Stimulated activated CD8-positive, alpha-beta memory T cell treated with anti-CD3 and anti-CD28 coated beads, Interleukin-7, amount 100 ng/mL, for 4 hours (primary cell): ENCODE measurements at places on chromosomes 7 and 10.

DNA sequence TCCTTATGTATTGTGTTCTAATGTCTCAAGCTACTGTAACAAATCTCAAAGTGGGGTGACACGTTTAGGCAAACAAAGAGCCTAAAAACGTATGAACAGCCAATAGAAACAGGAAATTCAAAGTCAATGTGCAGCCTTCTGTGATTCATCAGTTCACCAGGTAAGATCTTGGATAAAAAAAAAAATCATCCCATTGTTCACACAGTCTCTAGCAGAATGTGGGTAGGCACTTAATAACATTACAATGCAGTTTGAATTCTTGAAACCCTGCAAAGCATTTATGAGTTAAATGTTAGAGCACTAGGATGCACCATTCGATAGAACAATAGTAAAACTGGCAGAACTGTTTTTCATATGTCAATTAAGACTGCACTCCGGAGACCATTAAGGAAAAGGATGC, 88.2 kb upstream of the HDAC9 start:
- no peak for DNase-seq

- DNase-seq = no peak
These were observed 157.8 kb downstream of the SNX10 start for GRCh38 chr7:26449175-26450165.

GRCh38 chr7:151937286-151937685, 19.0 kb upstream of the GALNTL5 start:
- no peak for DNase-seq

DNA sequence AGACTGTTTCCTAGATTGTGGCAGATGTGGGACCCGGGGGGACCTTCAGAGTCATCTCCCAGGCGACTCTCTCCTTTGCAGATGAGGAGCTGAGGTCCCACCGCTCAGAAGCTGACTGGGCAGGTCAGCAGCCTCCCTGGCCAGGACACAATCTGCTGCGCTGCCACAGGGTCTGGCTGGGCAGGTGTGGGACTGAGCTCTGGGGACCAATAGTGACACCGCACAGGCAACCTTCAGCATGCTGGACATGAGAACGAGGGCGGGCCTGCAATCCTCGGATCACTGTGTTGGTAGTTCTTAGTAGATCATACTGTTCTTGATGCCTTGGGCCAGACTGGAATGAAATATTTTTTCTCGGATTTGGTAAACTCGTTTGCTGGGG, 20.5 kb upstream of the CRYGN start:
- DNase-seq = no peak

DNA sequence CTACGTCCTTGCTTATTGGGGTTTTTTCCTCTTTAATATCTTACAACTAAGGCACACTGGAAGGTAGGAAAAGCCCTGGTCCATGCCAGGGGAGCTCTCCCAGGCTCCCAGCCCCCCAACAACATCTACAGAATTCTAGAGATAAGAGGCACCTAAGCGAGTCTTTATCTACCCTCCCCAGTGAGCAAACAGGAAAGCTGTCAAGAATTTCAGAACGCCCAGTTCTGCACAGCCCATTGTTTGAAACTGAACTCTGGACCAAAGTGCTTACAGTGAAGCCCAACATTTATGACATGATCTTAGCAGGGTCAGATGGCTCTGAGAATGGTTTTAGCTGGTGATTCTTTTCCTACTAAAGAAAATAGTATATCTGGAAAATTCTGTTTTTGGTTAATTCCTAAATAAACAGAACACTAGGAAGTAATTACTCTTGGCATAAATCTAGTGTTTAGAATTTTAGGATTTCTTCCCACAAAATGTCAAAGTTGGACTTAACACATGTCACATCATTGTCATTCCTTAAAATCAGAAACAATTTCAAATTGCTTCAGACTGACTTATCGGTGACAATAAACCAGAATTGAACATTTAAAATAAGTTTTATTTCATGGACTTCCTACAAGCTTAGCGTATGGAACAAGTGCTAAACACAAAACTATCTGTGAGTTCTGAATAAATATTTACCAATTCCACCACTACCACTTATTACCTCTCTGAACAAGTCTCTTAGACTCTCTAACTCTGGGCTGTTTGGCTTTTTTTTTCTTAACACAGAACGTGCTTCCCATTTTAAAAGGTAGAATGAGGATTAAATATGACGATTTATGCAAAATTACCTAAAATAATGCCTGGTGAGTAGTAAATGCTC, 31.3 kb upstream of the RNF32 start:
- no peak for DNase-seq

GRCh38 chr7:27140126-27140857, 3.2 kb downstream of the HOXA5 start:
- no peak for DNase-seq

DNA sequence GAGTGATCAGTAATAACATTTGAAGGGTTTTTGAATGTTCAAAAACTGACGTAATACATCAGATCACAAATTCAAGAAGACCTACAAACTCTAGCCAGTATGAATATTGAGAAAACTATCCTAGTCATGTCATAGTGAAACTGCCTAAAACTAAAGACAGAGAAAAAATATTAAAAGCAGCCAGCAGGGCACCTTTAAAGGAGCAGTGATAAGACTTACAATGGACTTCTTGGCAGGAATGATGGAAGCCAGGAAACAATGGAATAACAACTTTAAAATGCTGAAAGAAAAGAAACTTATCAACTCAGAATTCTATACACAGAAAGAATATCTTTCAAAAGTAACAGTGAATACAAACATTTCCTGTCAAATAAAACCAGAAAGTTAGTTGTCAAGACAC, 78.3 kb upstream of the CTBP2 start:
- DNase-seq = no peak

GRCh38 chr7:116210345-116211005, at the start of gene TES:
TSS of gene TES (plus strand) at chr7:116210539. CDS start at chr7:116210708, 169 bp downstream.
- no peak for DNase-seq

DNA sequence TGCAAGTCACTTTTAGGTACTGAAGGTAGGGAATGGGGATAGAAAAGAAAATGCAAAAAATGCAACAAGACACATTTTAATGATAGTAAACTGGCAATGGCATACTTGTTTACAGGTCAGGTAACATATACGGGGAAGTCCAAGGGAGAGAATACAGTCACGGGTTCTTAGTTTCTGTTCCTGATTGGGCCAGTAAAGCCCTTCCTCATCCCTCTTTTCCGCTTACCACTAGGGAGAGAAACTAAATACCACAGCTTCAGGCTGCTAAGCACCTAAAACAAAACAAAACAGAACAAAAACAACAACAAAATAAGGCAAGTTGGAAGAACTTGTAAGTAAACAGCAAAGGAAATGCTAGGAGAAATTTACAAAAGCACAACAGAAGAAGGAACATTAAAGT, 65.2 kb upstream of the OGDHL start:
- DNase-seq = no peak

DNA sequence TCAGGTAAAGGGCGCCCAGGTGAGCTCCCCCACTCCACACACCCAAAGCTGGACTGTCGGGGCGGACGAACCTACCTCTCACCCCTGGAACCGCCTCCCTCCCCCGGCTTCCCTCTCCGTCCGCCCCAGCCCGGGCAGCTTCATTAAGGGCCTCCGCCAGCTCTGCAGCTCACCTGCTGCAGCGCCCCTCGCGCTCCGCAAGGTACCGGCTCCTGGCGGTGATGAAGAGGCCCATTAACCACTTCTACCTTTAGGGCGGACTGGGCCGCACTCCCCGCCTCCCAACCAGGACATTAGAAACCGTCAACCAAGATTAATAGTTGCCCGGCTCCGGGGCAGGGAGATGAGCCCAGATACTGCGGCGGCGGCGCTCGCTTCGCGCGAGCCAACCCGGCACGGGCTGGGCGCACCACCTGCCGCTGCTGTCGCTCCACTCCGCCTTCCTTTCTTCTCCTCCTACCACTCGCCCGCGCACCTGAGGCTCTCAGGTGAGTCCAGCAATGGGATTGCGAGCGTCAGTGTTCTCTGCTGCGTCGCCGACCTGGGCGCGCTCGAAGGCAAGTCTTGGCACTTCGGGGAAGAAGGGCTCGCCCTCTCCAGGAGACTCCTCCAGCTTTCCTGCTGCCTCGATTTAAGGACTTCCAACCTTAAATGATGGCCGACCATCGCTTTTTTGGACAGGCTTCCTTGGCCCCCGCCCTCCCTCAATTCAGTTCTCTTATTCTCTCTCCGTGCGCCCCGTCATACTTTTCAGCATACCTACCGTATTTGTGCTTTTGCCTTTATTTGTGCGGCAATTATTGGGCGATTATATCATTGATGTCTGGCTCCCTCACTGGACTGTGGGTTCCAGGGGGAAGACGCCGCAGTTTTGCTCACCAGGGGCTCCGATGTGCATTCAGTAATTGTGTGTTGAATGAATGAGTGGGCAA, 13.6 kb upstream of the KAZALD1 start:
- no peak for DNase-seq

DNA sequence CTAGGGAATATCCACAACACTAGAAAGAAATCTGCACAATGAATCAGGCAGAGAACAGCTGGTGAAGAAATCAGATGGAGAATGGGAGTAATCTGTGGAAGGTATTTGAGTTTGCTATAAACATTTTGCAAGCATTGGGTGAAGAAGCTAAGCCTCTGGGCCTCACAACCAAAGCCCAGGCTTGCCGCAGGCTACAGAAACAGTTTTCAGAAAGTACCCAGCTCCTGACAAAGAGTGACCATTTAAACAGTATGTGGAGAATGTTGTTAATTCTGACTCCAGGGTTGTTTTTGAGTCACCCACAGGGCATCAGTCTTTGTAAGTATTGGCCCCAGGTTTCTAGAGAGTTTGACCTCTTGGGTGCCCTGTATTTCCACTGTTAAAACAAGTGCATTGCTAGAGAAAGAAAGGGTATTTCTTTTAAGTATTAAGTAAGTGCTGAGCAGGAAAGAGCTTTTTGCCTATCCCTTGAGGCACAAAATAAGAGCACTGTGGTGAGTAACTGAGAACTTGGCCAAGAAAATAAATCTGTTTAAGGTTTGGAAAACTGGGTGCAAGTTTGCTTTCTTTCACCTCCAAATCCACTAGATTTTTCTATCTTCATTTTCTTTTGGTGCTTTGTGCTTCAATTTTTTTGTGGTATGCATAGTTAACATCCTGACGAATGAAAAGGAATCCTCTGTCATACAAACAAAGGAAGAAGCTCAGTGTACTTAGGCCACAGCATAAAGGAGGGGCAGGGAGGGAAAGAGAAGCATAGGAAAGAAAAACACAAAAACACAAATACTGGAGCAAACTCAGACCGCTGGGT, 691.8 kb downstream of the SUGCT start:
- DNase-seq = no peak

- DNase-seq = no peak
These were observed 69.5 kb downstream of the TCERG1L start for GRCh38 chr10:131242007-131242406.

DNA sequence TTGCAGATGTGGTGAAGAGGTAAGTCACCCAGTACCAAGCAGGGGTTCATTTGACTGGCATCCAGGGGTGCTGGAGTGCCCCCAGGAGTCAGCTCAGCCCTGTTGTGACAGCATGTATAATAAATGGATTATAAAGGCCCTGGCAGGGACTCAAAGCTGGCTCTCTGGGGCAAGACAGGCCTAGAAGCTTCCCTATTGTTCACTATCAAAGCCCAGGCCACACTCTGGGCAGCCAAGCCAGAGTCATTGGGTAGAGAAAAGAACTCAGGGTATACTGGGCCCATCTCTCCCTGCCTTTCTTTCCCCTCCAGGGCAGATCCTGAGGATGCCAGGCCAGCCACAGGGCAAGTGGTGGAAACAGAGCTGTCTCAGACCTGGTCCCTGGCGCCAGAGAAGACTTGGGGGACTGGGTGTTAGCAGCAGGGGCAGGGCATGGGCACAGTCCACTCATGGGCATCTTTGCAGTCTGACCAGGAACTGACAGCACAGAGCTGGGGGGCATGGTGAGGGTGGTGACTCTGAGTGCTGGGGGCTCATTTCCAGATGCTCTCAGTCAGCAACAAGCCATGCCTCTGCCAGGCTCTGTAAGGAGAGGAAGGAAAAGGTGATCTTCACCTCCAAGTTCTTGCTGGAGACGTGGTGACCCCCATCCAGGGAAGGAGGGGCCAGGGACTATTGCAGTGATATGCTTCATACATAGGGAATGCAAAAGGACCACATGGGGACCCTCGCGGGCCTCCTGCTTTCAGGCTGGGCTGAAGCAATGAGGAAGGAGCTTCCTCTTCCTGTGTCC, 11.7 kb downstream of the RBP3 start:
- no peak for DNase-seq

- DNase-seq = no peak
These were observed 258.3 kb downstream of the GATA3 start for GRCh38 chr10:8312781-8313180.
